ENCODE measurements at places on chromosomes 2 and 18. TPM values are rescaled to one million over a fixed set of nuclear protein-coding genes. Genes with fewer than 3 reads are reported as not detected.

GRCh38 chr2:224876522-224876921, 160.4 kb upstream of the CCDC195 start:
- no peak for DNase-seq

Gene EMX1
- 0.15 TPM for total RNA-seq

DNA sequence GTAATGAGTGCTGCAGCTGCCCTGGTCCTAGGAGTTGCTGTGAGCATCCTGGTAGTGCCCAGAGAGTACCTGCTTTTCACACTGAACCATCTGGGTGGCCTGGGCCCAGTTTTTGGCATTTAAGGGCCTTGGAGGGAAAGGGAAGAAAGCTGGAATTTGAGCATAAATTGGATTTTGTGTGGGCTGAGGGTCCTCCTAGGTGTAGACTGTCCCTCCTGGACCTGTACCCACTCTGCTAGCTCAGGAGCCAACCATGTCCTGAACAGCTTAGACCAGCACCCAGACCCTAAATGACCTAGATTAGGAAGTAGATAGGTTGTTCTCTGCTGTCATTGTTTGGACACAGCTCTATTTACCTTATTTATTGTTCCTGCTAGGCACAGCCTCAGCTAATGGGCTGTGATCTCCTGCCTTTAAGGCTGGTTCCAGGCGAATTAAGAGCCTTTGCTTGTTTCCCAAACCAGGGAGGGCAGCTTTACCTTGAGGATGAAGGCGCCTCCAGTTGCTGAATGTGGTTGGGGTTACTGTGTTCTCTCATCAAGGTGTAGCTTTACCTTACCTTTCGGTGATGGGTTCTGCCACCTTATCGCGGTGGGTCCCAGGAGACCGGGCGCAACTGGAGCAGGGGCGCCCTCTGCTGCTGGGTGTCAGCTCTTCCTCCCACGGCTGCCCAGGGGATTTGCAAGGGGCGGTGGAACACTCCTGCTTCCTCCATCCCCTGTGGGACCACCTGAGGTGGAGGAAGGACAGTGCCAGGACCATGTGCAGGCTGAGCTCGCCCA, 34.4 kb downstream of the ITGA6 start:
- DNase-seq: no peak

- DNase-seq: no peak
Observed at GRCh38 chr2:94964193-94964592, 61.3 kb upstream of the MAL start.

DNA sequence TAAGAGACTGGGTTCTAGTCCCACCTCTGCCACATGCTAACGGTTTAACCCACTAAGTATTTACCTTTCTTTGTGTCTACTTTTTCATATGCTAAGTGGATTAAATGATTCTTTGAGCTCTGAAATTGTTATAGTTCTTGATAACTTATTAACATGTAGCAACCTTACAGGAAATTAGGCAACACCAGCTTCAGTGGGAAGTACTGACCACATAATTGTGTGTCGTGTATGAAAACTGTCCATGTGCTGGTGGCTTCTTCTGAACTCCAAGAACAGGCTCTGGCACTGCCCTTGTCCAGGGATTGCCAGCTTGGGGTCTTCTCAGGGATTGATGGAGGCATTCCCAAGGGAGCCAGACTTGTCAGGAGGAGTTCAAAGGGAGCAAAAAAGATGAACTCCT, 427.7 kb downstream of the TGIF1 start:
- DNase-seq: no peak

Gene EPHA4
- 30.3 TPM for total RNA-seq

Gene EPB41L3
- 41.4 TPM for total RNA-seq

- DNase-seq: no peak
Observed at GRCh38 chr2:150441784-150442183, 45.7 kb downstream of the RND3 start.

Gene MGAT4A
- total RNA-seq: 4.4 TPM

DNA sequence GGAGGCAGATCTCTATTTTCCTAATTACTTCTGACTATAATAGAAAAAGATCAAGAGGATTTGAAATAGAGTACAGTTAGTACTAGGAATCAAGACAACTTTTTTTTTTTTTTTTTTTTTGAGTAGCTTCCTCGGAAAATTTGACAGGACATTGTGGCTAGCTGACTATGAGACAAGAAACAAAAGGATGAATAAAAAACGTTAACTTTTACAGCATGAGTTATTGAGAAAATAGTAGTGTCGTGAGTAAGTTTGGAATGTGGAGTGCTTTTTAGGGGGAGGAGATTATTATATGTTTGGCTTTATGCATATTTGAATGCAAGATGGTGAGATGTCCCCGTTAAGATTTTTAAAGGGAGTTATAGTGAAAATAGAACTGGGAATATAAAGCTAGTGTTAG, 27.7 kb upstream of the CPS1 start:
- DNase-seq: no peak

DNA sequence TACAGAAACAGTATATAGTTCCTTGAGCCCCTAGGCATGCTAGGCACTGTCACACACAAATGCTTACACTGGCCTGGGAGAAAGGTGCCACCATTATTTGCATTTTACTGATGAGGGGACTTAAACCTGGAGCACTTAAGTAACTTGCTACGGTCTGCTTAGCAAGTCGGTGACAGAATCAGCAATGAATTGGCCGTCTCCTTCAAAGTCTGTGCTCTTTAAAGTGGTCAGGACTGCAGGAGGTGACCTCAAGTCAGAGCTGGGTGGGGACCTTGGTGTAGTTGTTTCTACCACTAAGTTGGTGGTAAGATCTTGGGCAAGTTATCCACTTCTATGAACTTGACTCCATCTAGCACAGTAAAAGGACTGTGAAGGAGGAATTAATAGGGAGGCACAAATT, 34.8 kb downstream of the PTPRM start:
- no peak for DNase-seq

- DNase-seq: no peak
Observed at GRCh38 chr2:241966647-241967466, 97.3 kb downstream of the RTP5 start.

DNA sequence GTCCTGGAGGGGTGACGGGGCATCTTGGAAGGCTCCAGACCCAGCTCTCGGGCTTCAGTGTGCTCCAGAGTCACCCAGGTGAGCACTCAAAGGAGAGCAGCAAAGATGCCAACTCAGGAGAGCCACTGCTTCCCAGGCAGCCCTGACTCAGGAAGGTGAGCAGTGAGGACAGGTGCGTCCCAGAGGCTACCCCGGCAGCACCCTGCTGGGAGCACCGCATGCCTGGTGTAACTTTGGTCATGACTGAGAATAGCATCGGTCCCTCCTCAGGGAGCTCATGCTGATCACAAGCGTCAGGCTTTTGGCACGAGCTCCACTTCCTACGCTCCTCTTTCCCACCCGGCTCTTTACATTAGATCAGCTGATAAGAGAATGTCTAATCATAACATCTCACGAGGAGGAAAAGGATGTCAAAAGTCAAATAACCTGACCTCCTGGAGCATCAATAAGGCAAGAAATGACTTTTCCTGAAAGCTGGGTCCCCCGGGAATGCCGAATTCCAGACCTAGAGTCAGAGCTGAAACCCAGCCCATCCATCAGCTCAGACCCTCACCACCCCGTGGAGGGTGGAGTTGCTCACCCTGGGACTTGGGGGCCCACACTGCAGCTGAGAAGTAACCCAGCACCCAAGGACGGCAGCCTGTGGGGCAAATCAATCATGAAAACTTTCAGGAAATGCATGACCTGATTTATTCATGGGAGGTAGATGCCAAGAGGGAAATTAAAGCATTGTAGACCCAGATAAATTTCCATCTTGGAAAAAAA, 248.8 kb downstream of the ACKR3 start:
- no peak for DNase-seq

- DNase-seq: no peak
Observed at GRCh38 chr2:98903767-98904485, 32.1 kb downstream of the CRACDL start.

GRCh38 chr2:15449556-15450236, 111.4 kb downstream of the NBAS start:
- no peak for DNase-seq

DNA sequence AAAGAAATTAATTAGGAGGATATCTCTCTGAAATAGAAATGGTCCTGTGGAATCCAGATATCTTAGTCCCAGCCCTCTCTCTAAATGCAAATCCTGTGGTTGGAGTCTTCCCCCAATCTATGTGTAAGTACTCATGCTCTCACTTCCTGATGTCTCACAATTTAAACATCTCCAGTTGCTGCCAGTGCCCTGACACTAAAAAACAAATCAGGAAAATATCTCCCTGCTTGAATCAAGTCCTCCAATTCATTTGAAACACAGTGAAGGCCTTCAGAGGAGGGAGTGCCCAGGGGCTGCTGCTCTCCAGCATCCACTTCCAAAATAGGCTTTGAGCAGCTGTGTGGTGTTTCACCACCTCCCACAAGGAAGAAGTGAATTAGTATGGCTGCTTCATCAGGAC, 413.8 kb downstream of the RAD51AP2 start:
- DNase-seq: no peak

- no peak for DNase-seq
Observed at GRCh38 chr2:174337337-174338146, 2.8 kb downstream of the SP9 start.

Gene GNLY
- total RNA-seq: 3.1 TPM

Gene MRPL53
- total RNA-seq: 24.8 TPM

GRCh38 chr2:111157798-111158197, 37.1 kb downstream of the BCL2L11 start:
- DNase-seq: no peak

DNA sequence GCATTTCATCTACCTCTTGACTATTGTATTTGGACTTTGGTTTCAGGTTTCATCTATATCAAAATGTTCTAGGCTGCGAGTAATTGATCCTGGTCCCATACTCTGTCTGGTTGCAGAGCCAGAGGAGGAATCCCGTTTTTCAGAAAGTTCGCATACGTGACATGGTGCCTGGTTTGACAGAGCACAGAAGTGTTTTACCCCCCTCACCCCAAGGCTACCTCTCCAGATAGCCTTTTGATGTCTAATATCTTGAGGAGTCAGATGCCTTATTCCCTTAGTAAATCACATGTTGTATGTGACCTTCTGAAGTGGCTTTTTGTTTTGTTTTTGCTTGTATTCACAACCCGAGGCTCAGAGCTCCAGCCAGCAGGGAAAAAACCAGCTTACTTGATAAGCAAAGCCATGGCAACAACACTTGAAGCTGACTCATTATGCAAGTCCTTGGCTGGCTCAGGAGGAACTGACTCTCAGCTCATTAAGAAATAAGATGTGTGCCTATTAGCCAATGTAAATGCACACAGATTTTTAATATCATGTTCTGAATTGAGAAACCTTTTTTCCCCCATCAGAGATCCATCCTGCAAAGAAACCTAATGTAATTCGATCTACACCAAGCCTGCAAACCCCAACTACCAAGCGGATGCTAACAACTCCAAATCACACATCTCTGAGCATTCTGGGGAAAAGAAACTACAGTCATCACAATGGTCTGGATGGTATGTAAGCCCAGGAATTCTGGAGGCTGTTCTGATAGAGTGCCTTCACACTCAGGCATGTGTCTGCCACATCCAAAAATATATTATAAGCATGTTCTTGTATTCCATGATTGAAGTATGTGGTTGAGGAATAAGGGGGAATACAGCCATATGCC, 41.4 kb downstream of the OXER1 start:
- peak; percentile 12 for DNase-seq

Gene RBM44
- 0.08 TPM for total RNA-seq

DNA sequence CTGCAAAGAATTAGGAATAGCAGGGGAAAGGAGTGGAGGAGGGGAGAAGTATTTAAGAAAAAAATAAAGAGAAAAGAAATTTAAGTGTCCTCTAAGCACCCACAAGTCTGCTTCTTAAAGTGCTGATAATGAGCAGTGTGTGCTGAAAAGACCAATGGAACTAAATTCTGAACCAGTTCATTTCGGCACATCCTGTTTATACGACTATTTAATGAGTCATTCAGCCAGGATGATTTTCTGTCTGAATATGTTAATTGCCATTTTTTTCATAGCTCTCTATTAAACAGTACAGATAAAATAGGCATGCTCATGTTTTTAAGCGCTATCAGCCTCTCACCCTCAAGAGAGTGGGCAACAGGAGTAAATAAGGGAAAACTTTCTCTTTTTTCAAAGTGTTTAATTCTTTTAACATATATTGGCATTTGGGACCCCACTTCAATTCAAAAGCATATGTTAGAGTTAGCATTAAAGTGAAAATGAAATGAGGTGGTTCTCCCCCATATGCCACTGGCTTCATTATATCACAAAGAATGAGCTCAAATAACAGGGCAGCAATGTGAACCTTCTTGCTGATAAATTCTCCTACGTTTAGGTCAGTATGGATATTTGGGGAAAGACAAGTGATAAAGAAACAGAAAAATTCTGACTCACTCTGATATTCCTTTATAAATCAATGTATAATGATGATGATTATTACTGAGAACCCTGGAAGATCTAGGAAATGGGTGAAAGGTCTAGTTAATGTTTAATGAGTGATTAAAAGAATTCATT, 87.5 kb downstream of the TCF4 start:
- no peak for DNase-seq

DNA sequence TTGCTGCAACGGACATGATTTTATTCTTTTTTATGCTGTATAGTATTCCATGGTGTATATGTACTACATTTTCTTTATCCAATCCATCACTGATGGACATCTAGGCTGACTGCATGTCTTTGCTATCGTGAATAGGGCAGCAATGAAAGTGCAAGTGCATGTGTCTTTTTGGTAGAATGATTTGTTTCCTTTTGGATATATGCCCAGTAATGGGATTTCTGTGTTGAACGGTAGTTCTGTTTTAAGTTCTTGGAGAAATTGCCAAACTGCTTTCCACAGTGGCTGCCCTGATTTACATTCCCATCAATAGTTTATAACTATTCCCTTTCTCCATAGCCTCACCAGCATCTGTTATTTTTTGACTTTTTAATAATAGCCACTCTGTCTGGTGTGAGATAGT, 99.7 kb upstream of the CRIM1 start:
- no peak for DNase-seq

- no peak for DNase-seq
Observed at GRCh38 chr2:129301431-129301913, 678.0 kb upstream of the RAB6C start.

GRCh38 chr2:873651-874580, 76.7 kb upstream of the SNTG2 start:
- DNase-seq: no peak

DNA sequence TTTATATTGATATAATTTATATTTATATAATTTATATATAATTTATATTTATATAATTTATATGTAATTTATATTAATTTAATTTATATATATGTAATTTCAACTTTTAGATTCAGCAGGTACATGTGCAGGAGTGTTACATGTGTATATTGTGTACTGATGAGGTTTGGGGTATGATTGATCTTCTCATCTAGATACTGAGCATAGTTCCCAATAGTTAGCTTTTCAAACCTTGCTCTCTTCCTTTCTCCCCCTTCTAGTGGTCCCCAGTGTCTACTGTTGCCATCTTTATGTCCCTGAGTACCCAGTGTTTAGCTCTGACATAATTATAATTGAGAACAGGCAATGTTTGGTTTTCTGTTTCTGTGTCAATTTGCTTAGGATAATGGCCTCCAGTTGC, 1335.3 kb upstream of the CDH2 start:
- DNase-seq: no peak

GRCh38 chr2:130328710-130329109, 14.0 kb upstream of the IMP4 start:
- no peak for DNase-seq

- DNase-seq: no peak
Observed at GRCh38 chr18:77876319-77876865, 626.7 kb downstream of the GALR1 start.
